Keratinocyte (primary cell): ENCODE measurements at places on chromosomes 6 and 20. TPM values are rescaled to one million over a fixed set of nuclear protein-coding genes. Genes with fewer than 3 reads are reported as not detected.

Gene SLC22A2
- not detected in 3 replicates for polyA plus RNA-seq

Gene KCNK17
- not detected in 3 replicates for polyA plus RNA-seq

Gene HDGFL1
- not detected in 3 replicates for polyA plus RNA-seq

GRCh38 chr20:52379723-52380336, 188.3 kb upstream of the ZFP64 start:
- H3K4me1 ChIP-seq: no peaks in the 10 kb centered on the region
- no peak overlapping the region for H3K27ac ChIP-seq
- DNase-seq: no peak
- H3K36me3 ChIP-seq: no peaks in the 10 kb centered on the region
- H3K27me3 ChIP-seq: no peaks in the 10 kb centered on the region

GRCh38 chr6:129842881-129843409, 18.2 kb downstream of the TMEM244 start:
- no peak for DNase-seq
- no peak overlapping the region for H3K4me3 ChIP-seq
- no peaks in the 10 kb centered on the region for H3K27me3 ChIP-seq

- H3K27ac ChIP-seq: no peak overlapping the region
- H3K27me3 ChIP-seq: no peaks in the 10 kb centered on the region
- no peak for DNase-seq
Observed at GRCh38 chr6:35590622-35591066, 77.9 kb upstream of the TULP1 start.

- peaks cover 52% of the 10 kb centered on the region for H3K36me3 ChIP-seq
- H3K4me3 ChIP-seq: peak overlapping the region; percentile 83
- peak overlapping the region; percentile 93 for H3K27ac ChIP-seq
- H3K4me1 ChIP-seq: peaks cover 22% of the 10 kb centered on the region
- no peak for DNase-seq
- H3K27me3 ChIP-seq: no peaks in the 10 kb centered on the region
Observed at GRCh38 chr20:49276161-49276960, 1.5 kb downstream of the ZNFX1 start.

DNA sequence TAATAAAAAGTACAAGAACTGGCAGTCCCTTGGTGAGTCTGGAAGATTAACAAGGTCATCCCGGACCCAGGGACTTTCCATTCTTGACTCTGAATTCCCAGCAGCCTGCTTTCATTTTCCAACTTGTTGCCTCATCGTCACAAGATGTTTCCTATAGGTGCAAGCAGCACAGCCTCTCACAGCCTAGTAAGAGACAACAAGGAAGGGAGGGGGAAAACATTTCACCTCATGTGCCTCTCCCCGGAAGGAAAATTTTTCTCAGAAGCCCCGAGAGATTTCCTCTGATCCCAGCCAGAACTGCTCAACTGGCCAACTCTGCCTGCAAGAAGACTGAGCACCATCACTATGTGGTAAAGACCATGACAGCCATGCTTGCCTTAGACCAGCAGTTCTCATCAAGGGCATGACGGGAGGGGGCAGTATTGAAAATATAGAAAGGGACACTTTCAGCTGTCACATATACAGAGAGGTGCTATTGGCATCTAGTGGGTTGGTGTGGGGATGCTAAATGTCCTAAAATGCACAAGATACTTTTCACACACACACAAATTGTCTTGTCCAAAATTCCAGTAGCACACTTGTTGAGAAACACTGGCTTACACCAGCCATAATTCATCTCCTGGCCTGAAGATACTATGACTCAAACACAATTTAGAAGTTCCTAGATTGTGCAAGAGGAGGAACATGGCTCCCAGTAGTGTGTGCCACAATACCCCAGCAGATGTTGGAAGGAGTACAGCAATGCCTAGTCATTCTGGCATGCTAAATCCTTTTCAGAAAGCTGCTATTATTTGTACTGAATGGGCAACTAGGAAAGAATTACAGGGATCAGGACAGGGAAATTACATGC, 10.8 kb upstream of the WTAP start:
- DNase-seq: no peak
- peaks cover 12% of the 10 kb centered on the region for H3K4me1 ChIP-seq
- H3K4me3 ChIP-seq: no peak overlapping the region
- H3K27me3 ChIP-seq: no peaks in the 10 kb centered on the region
- H3K36me3 ChIP-seq: no peaks in the 10 kb centered on the region

- H3K27ac ChIP-seq: no peak overlapping the region
- no peak overlapping the region for H3K4me3 ChIP-seq
- no peaks in the 10 kb centered on the region for H3K36me3 ChIP-seq
- no peaks in the 10 kb centered on the region for H3K4me1 ChIP-seq
Observed at GRCh38 chr6:84017709-84018452, 15.7 kb upstream of the MRAP2 start.
